ENCODE measurements at places on chromosomes 12 and 14.
A peak's percentile ranks its signal among the peaks of the same experiment; 100 is the strongest.

GRCh38 chr14:60925286-60925685 is 55.6 kb downstream of the TRMT5 start:
- DNase-seq, result no peak

GRCh38 chr12:31874961-31875608 is 84.1 kb upstream of the RESF1 start:
- peak; percentile 55 for DNase-seq

GRCh38 chr14:68688872-68689371 is 103.9 kb downstream of the ZFP36L1 start:
- DNase-seq, result no peak

DNA sequence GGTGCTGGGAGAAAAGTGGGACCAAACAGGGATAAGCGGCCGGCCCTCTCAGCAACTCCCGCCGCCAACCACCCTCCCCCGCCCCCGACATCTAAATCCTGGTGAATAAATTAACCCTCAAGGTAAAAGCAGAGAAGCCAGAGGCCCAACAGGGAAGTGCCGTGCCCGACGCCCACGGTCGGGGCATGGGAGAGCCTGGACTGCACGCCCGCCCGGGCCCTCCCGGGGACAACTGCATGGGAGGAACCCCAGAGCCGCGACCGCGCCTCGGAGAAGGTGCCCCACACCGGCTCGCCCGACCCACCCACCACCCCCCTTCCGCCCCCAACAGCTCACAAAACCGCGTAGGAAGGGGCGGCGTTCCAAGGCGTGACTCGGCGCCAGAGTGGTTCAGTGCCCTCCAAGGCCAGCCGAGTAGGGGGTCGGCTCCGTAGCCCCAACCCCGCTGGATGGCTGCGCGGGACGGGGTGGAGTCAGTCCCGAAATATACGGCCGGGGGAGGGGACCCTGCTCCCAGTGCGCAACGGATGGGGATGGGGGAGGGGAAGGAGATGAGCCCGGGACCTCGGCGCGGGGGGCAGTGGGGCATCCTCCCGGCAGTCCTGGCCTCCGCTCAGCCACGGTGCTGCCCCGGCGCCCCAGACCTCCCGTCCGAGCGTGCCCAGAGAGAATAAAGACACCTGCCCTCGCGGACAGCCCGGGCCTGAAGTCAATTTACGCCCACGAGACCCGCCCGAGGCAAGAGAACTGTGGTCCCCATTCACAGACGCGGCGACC is 732 bp downstream of the SLC25A29 start:
- DNase-seq, result peak; percentile 52

- peak; percentile 77 for DNase-seq
These were observed at the start of gene RNF212B for GRCh38 chr14:23237772-23238594. RNF212B (plus strand) TSS chr14:23237936; CDS start chr14:23240346, 2,410 bp downstream.

DNA sequence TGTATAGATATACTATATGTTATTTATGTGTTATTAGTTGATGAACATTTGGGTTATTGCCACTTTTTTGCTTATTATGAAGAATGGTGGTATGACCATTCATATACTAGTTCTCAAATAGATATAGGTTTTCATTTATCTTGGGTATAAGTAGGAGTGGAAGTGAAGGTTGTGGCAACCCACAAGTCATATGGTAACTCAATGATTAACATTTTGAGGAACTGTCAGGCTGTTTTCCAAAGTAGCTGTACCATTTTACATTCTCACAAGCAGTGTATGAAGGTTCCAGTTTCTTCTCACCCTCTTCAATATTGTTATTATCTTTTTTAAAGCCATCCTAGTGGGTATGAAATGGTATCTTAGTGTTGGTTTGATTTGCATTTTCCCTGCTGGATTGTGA is 19.0 kb upstream of the MSRB3 start:
- no peak for DNase-seq

GRCh38 chr12:112752303-112752702 is 39.2 kb upstream of the RPH3A start:
- no peak for DNase-seq

GRCh38 chr12:106280106-106280505 is 22.4 kb upstream of the TCP11L2 start:
- no peak for DNase-seq

DNA sequence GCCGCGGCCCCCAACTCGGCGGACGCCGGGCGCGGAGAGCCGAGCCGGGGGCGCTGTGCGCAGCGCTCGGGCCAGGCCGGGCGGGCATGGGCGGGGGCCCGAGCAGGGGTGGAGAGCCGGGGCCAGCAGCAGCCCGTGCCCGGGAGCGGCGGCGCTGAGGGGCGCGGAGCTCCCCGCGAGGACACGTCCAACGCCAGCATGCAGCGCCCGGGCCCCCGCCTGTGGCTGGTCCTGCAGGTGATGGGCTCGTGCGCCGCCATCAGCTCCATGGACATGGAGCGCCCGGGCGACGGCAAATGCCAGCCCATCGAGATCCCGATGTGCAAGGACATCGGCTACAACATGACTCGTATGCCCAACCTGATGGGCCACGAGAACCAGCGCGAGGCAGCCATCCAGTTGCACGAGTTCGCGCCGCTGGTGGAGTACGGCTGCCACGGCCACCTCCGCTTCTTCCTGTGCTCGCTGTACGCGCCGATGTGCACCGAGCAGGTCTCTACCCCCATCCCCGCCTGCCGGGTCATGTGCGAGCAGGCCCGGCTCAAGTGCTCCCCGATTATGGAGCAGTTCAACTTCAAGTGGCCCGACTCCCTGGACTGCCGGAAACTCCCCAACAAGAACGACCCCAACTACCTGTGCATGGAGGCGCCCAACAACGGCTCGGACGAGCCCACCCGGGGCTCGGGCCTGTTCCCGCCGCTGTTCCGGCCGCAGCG is 639 bp downstream of the FZD10 start:
- peak; percentile 13 for DNase-seq

DNA sequence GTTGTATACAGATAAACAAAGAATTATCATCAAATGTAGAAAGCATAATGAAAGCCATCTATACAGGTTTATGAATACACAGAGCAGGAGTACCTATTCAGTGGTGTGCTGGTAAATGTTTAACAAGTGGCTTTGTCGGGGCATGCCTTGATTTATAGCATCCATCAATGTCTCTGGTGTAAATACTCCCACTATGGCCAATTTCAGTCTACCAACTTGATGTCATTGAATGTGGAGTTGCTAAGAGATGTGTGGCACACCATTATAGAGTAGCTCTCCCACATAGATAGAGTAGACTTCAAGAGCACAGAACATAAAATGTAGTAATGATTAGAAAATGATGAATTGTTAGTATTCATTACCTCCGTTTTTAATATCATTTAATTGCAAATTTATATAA is 9.3 kb downstream of the GRIP1 start:
- no peak for DNase-seq

DNA sequence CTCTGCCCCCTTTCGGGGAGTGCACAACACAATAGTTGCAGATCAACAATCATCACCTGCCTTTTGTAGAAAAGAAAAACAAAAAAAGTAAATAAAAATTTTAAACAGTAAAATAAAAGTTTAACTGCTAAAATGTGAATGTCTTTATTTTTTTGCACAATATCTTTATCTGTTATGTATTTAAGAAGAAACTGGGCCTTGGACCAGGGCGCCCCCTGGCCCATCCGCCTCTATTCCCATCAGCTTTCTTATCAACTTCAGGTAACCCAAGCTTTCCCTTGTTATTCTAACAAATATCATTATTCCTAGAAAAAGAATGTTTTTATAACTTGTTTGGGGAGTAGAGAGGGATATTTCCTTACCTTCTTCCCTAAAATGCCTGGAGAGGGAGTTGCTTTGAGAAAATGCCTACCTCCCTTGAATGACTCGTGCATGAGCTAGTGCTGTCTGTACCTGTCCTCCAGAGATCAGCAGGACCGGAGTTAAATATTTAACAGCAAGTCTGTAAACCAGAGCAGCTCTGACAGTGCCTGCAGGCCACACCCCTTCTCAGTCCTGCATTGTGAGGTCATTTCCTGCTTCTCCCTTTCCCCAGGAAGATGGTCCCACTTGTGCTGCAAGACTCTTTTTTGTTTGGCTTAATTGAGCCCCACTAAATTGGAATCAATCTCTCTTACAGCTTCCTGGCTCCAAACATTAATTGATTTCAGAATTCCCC is 192.8 kb upstream of the RGS6 start:
- DNase-seq, result no peak

DNA sequence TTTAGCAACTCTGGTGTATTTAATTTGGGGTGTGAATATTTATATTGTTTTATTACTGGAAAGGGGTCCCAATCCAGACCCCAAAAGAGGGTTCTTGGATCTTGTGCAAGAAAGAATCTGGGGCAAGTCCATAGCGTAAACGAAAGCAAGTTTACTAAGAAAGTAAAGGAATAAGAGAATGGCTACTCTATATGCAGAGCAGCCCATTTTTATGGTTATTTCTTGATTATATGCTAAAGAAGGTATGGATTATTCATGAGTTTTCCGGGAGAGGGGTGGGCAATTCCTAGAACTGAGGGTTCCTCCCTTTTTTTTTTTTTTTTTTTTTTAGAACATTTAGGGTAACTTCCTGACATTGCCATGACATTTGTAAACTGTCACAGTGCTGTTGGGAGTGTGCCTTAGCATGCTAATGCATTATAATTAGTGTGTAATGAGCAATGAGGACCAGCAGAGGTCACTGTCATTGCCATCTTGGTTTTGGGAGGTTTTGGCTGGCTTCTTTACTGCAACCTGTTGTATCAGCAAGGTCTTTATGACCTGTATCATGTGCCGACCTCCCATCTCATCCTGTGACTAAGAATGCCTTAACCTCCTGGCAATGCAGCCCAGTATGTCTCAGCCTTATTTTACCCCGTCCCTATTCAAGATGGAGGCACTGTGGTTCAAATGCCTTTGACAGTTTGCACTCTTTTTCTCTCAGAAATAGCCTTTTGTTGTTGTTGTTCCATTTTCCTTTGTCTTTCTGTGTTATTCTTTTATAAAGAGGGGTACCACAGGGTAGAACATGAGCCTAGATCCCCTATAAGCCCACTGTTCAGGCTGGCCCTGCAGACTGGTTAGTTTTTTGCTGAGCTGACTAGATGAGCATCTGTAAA is 75.5 kb upstream of the DCD start:
- no peak for DNase-seq

DNA sequence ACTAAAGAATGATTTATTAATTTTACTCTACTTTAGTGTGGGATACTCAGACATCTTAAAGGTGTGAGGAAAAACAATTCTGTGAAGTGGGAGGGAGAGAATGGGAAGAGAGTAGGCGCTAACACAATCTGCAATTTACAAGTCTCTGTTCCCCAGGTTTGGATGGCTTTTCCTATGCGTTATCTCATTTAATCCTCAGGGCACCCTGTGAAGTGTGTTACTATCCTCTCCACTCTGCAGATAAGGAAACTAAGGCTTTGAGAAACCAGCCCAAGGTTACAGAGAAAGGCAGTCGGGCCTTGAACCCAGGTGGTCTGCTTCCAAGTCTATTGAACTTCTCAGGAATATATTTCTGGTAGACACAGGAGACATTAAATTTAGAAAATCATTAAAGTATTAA is 36.2 kb upstream of the TUBA1C start:
- DNase-seq, result no peak

DNA sequence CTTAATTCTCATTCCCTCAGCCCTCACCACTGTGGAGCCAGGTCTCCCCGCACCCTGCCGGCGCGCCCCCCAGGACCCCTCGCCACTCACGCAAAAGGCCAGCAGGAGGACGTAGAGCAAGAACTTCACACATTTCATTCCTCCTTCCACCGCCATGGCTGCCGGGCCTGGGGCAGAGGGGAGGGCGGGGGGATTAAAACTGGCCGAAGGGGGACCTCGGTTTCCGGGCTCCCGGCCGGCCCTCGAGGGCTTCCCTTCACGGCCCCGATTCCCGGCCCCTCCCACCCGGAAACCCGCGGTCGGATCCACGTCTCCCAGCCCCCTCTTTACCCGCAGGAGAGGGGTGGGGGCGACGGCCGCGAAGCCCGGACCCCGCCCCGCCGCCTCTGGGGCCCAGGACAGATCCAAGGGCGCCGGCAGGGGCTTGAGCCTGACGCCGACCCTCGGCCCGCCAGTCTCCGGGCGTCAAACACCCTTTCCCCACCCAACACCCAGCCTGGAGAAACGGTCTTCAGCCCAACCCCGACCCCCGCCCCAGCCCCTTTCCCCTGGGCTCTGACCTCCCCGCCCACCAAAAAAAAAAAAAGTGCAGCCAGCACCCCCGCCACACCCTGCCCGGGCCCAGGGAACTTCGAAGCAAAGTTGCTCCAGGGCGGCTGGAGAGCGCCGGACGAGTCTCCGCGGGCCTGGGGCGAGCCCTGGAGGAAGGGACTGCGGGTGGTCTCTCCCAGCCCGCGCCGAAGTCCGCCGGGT is 447 bp downstream of the CD63 start:
- no peak for DNase-seq

DNA sequence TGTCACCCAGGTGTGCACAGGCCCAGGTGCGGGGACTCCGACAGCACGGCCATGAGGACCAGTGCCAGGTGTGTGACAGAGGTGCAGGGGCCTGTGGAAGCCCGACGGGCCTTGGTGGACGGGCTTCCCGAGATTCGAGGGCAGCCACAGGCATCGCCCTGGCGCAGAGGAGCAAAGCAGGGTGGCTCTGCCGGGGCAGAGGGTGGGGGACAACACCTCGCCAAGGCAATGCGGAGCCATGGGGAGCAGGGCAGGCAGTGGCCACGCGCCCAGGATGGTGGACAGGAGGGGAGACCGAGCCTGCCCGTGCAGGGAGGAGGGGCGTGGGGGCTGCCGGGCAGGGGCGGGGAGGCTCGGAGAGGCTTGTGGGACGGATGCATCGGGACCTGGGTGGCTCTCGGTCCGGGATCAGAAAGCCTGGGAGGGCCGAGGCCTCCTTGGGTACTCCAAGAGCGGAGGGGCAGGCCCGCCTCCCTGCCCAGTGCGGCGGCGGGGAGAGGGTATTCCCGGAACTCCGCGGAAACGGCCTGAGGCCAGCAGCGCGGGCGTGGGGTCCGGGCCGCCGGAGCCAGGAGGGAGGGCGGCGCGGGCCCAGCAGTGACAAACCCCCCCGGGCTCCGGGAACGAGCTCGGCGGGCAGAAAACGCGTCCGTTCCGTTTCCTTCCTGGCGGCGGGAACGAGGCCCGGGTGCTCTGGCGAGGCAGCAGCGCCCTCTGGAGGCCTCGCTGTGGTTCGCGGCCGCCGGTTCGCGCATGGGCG is 1.6 kb downstream of the TMEM121 start:
- DNase-seq, result peak; percentile 76

DNA sequence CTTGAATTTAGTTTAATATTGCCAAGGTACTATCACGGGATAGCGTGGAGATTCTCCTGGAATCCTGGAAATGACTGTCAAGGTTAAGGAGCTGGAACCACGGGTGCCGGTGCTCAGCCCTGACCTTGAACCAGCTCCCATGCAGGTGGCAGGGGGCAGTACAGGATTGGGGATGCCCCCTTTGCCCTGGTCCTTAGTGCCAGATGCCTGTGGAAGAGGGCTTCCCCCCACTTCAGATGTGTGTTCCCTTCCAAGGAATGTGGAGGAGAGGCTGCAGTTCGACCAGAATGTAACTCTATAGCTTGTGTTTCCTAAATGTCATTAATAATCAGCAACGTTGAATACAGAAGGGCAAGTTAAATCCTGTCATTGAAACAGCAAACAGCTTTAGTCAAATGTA is 258.9 kb downstream of the VRK1 start:
- no peak for DNase-seq

GRCh38 chr12:99450036-99450630 is 197.4 kb upstream of the GARIN6 start:
- DNase-seq, result no peak

- no peak for DNase-seq
These were observed 2.1 kb downstream of the KCNC2 start for GRCh38 chr12:75207338-75208083.

- DNase-seq, result no peak
These were observed 113.0 kb downstream of the SEC23A start for GRCh38 chr14:38989922-38990546.

Measured in GM06990 (cell line).